Uterus (tissue), 4 donors: ENCODE measurements at places on chromosomes 7 and 10. TPM values are rescaled to one million over a fixed set of nuclear protein-coding genes. Genes with fewer than 3 reads are reported as not detected.

Gene PPP1R9A
- 39.6 TPM for total RNA-seq

GRCh38 chr10:131658476-131659110 lies 242.2 kb upstream of the PPP2R2D start:
- no peaks in the 10 kb centered on the region for H3K27me3 ChIP-seq
- no peaks in the 10 kb centered on the region for H3K36me3 ChIP-seq
- no peak for DNase-seq
- H3K27ac ChIP-seq: no peak overlapping the region
- no peaks in the 10 kb centered on the region for H3K4me1 ChIP-seq

- H3K27me3 ChIP-seq: no peaks in the 10 kb centered on the region
- peak overlapping the region; percentile 89 for H3K27ac ChIP-seq
- no peak overlapping the region for H3K4me3 ChIP-seq
- no peaks in the 10 kb centered on the region for H3K36me3 ChIP-seq
- DNase-seq: peak; percentile 71
Measured at GRCh38 chr7:47571331-47572093, 10.4 kb downstream of the TNS3 start.

GRCh38 chr7:27459731-27460053 lies 203.0 kb downstream of the HIBADH start:
- H3K36me3 ChIP-seq: no peaks in the 10 kb centered on the region
- H3K4me3 ChIP-seq: no peak overlapping the region
- H3K27ac ChIP-seq: peak overlapping the region; percentile 14
- no peak for DNase-seq
- no peaks in the 10 kb centered on the region for H3K4me1 ChIP-seq

GRCh38 chr10:45006276-45007030 lies 5.7 kb downstream of the ZNF22 start:
- peak overlapping the region; percentile 4 for H3K27ac ChIP-seq
- H3K27me3 ChIP-seq: no peaks in the 10 kb centered on the region
- H3K4me1 ChIP-seq: no peaks in the 10 kb centered on the region
- H3K36me3 ChIP-seq: no peaks in the 10 kb centered on the region
- no peak overlapping the region for H3K4me3 ChIP-seq

- H3K27ac ChIP-seq: no peak overlapping the region
- DNase-seq: no peak
- no peaks in the 10 kb centered on the region for H3K4me1 ChIP-seq
- H3K36me3 ChIP-seq: no peaks in the 10 kb centered on the region
- no peak overlapping the region for H3K4me3 ChIP-seq
Measured at GRCh38 chr7:106114716-106115383, 2.7 kb upstream of the SYPL1 start.

- H3K4me1 ChIP-seq: no peaks in the 10 kb centered on the region
- DNase-seq: no peak
- no peak overlapping the region for H3K27ac ChIP-seq
Measured at GRCh38 chr7:80960244-80960795, 41.5 kb upstream of the SEMA3C start.
